HFFc6 (cell line): ENCODE measurements at places on chromosomes 1 and 21. TPM values are rescaled to one million over a fixed set of nuclear protein-coding genes. Genes with fewer than 3 reads are reported as not detected.

GRCh38 chr1:164772635-164773034 is 213.7 kb downstream of the PBX1 start:
- DNase-seq, result peak; percentile 97
- H3K36me3 ChIP-seq, result peaks cover 16% of the 10 kb centered on the region; the same call in 1 of the 2 replicates
- peak overlapping the region; percentile 89 for H3K27ac ChIP-seq
- H3K4me1 ChIP-seq, result peaks cover 79% of the 10 kb centered on the region
- peak overlapping the region; percentile 53; the same call in 1 of the 2 replicates for H3K4me3 ChIP-seq
- H3K27me3 ChIP-seq, result peaks cover 2% of the 10 kb centered on the region; the same call in 1 of the 2 replicates

The HUNK gene
- not detected in 3 replicates for total RNA-seq

The MX2 gene
- 0.18 to 0.21 TPM in 2 of 3 replicates, not detected in the other for total RNA-seq

- H3K27me3 ChIP-seq, result peaks cover 8% of the 10 kb centered on the region
- H3K36me3 ChIP-seq, result peaks cover 9% of the 10 kb centered on the region; the same call in 1 of the 2 replicates
- peak overlapping the region; percentile 96 for H3K27ac ChIP-seq
- peaks cover 51% of the 10 kb centered on the region for H3K4me1 ChIP-seq
These were observed 781 bp upstream of the METTL13 start for GRCh38 chr1:171780583-171781175.

GRCh38 chr1:6985549-6986276 is 200.5 kb downstream of the CAMTA1 start:
- peaks cover 43% of the 10 kb centered on the region for H3K27me3 ChIP-seq
- H3K4me1 ChIP-seq, result peaks cover 3% of the 10 kb centered on the region
- no peak overlapping the region for H3K27ac ChIP-seq
- DNase-seq, result no peak

The SYPL2 gene
- 17.0 to 31.6 TPM (median 18.4 TPM) in 3 replicates for total RNA-seq

The FCAMR gene
- total RNA-seq, result not detected in 3 replicates

DNA sequence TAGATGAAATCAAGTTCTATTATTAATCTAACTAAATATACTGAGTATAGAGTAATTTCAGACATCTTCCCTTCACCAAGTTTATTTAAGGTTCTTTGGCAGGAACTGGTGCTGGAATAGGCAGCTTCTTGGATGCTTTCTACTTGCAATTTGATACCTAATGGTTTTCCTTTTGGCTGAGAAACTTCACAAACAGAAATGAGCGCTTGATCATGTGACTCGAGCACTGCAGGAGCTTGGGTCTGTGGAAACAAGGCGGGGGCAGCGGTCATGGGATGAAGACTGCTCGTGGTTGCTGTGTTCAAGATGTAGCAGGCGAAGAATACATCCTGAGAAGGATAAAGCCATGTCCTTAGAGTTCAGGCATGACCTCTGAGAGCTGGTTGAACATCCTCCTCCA is 136.8 kb downstream of the PTPRC start:
- H3K4me1 ChIP-seq, result peaks cover 30% of the 10 kb centered on the region
- H3K27me3 ChIP-seq, result no peaks in the 10 kb centered on the region; the same call in 1 of the 2 replicates
